ENCODE measurements at places on chromosomes 5 and 9.

DNA sequence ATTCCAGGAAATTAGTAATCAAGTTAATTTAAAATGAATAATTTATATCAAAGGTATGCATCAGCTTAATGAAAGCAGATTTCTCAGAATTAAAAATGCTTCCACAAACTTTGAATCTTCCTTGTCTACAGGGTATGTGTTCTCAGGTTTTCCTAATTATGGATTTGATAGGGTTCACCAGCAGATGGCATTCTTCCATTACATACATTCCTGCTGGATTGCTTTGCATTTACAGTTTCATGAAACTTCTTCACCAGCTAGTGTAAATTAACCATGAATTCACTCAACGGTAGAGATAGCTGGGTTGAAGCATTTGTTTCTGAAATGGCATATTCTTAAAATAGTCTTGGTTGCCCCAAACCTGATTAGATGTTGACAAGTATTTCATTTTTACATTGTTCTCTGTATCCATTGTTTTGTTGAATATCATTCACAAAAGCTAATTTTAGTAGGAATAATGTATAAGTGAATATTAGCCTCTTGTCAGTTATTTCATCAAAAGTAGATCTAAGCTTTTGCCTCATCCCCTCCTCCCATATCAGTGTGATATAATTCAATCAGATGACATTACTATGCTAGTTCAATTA, 68.7 kb upstream of the WDR41 start:
- no peak for DNase-seq

GRCh38 chr9:131178382-131178781, 53.0 kb downstream of the NUP214 start:
- peak; percentile 40 for DNase-seq

- no peak for DNase-seq
Observed at GRCh38 chr9:27193886-27194285, 84.9 kb downstream of the TEK start.

DNA sequence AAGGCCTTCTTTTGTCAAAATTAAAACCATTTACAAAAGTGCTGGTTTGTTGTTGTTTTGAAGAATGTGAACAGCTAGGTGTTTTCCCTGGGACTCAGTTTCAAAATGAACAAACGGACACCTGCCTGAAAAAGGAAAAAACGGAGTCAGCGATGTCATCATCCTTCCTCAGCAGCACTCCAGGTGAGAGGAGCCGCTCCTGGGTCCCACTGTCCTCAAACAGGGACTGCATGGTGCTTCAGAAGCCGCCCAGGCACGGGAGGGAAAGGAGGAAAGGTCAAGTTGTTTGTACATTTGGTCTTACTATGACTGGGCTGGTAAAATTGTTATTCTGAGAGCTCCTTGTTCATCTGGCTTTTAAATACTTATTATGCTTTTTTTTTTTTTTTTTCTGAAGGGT, 69.0 kb upstream of the ZSWIM6 start:
- DNase-seq, result no peak

DNA sequence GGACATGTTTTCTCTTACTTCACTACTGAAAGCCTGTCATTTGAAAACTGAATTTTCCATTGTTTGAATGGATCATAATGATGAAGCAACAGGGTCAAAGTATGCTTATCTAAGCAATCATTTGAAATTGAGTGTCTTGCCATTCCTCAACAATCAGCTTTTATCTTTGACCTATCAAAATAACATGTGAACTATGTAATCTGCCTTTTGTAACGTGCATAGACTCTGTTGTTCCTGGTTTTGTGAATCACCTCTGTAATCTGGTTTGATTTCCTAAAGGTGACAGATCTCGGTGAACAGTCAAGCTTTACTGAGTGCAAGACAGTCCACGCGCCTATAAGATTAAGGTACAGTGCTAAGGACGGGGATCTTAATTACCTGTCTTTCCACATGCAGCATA, 3.3 kb downstream of the MEF2C start:
- DNase-seq, result no peak

- DNase-seq, result no peak
Observed at GRCh38 chr5:178522361-178522760, 67.8 kb downstream of the COL23A1 start.

DNA sequence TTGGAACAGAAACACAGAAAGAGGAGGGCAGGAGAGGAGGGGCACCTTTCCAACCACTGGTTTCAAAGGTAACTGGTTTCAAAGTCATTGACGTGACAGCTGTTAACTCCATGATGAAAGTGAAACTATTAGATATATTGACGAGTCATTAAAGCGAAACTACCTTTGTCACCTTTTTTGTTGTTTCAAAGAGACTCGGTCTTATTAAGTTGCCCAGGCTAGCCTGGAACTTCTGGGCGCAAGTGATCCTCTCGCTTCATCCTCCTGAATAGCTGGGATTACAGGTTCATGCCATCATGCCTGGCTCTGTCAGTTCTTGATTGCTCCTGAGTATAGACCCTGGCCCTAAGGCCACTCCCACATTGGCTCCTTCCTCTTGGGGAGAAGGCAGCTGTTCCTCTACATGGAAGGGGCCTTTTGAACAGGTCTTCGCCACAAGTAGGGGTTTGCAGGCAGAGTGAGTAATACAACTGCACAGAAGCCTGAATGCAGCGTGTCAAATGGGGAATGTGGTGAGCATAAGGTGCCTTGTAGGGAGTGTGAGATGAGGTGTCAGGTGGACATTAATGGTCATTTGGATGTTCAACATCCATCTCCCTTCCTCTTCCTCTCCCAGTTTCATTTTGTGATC, 3.4 kb upstream of the F12 start:
- DNase-seq, result no peak

GRCh38 chr5:155459889-155460500, 446.4 kb downstream of the KIF4B start:
- no peak for DNase-seq

GRCh38 chr9:113042884-113043657, 13.5 kb downstream of the ZFP37 start:
- DNase-seq, result no peak

DNA sequence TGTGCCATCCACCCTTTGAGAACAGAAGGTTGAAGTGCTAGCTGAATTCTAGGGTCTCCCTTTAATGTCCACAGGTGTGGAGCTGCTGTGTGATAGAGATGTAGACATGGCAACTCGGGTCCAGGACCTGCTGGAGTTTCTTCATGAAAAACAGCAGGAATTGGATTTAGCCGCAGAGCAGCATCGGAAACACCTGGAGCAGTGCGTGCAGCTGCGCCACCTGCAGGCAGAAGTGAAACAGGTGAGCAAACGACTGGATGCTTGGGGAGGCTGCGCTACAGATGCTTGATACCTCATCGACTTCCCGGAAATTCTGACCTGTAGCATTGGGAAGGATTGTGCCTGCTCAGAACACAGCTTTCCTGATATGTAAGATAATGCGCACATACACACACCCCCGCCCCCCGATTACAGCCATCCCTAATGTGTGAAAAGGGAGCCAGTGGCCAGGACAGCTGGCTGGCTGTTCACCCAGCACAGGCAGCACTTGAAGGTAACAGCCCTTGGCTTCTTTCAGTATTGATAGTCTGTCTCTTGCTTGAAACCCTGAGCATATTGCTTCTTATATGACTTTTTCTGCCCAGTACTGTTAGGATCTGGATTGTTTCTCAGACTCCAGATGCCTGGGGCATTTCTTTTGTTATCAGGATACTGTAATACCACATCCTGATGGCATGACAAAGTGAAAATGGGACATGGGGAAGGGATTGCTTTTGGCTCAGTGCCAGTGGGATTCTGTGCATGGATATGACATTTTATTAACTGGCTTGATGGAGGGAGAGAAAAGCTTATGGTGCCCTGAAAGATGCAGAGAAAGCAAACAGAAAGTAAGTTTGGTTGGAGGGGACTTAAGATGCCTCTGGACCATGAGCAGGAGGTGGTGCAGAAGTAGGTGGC, 216.8 kb upstream of the OTULINL start:
- DNase-seq, result no peak

GRCh38 chr5:104062621-104063377, 500.2 kb upstream of the NUDT12 start:
- DNase-seq, result no peak

DNA sequence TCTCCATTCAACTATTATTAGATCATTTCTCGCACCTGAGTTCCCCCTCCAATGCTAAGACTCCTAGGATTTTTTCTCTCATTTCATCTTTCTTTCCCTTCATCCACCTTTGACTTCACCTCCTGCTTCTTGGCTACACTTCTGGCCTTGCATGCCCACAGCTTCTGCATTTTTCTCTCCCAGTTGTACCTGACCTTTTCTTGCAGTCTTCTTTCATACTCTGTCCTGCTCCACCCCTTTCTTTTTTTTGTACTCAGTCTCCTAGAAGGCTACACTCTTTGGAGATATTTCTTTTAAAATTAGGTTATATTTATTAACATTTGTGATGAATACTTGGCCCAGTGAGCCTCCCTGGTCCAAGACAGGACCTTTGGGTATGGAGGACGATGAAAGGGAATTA, 190.4 kb downstream of the DEPDC1B start:
- DNase-seq, result no peak

DNA sequence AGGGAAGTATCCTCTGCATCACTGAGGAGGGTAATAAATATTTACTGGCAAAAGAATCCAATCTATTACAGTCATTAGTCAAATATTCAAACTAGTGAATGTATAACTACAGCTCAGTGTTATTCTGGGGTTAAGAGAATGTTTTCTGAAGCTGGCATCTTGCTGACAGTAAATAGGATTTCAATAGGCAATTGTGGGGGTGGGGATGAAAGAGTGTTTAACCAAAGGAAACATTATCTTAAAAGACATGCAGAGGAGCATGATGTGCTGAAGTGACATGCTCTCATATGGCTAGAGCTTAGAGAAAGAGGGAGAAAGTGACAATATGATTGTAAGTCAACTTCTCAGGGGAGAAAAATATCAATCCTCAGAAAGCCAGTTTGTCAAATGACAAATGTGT, 618.4 kb upstream of the RIOK2 start:
- no peak for DNase-seq

- no peak for DNase-seq
Observed at GRCh38 chr9:18499980-18500379, 26.0 kb downstream of the ADAMTSL1 start.

DNA sequence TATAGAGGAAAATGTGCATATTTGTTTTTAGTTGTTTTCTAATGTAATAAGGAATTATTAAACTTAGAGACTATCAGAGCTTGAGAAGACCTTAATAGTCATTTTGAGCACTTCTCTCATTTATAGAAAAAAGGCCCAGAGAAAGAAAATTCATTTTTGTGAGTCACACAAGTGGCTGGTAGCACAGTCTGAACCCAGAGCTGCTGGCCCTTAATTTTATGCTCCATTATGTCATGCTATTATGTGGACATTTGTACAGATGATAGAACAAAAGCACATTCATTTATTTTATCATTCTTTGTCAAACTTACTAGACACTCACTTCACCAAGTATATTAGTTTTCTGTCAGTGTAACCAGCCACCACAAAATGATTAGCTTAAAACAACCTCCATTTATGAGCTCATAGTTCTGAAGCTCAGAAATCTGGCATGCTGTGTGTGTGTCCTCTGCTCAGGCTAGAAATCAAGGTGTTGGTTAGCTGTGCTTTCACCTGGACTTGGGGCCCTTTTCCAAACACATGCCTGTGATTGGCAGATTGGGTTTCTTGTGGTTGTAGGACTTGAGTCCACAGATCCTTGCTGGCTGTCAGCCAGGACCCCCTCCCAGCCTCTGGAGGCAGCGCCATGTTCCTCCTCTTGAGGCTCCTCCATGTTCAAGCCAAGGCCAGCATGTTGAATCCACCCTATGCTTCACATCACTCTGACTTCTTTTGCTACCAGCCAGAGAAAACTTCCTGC, 188.9 kb downstream of the ARHGAP26 start:
- no peak for DNase-seq

DNA sequence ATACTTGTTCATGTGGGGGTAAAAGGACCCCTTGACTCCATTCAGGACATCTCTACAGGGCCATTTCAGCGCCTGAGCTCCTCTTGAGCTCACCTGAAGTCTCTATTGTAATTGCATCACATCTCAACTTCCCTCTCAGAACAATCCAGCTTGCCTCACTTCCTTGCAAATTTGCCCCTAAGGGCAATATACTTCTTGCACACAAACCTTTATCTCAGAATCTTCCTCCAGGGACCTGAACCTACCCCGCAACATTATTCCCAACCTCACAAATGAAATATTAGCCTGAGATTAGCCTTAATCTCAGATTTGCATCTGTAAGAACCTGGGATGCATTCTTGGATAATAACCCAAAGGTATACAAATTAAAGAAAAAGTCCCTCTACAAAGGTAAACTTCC, 159.2 kb downstream of the DRD1 start:
- DNase-seq, result no peak

- DNase-seq, result no peak
Observed at GRCh38 chr9:116337015-116337414, 183.4 kb downstream of the PAPPA start.

DNA sequence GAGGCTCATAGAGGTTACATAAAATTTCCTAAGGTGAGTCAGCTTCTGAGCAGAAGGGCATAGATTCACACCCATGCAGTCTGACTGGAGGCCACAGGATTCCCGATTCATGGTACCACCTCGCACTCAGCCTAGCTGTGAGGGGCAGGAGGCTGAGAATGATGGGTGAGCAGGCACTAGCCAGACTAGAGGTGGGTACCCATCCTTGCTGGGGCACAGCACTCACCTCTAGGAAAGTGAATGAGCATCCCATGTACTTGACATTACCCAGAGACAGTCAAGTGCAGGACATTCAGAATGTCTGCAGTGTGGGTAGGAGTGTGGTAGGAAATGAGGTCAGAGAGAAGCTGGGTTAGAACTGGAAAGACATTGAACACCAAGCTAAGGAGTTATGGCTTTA, 255.5 kb downstream of the CDK5RAP2 start:
- no peak for DNase-seq

GRCh38 chr5:171336521-171337209, 27.6 kb downstream of the TLX3 start:
- DNase-seq, result no peak
